Right hindlimb (tissue), 1 donor: ENCODE measurements at places on chromosomes 4 and X.

DNA sequence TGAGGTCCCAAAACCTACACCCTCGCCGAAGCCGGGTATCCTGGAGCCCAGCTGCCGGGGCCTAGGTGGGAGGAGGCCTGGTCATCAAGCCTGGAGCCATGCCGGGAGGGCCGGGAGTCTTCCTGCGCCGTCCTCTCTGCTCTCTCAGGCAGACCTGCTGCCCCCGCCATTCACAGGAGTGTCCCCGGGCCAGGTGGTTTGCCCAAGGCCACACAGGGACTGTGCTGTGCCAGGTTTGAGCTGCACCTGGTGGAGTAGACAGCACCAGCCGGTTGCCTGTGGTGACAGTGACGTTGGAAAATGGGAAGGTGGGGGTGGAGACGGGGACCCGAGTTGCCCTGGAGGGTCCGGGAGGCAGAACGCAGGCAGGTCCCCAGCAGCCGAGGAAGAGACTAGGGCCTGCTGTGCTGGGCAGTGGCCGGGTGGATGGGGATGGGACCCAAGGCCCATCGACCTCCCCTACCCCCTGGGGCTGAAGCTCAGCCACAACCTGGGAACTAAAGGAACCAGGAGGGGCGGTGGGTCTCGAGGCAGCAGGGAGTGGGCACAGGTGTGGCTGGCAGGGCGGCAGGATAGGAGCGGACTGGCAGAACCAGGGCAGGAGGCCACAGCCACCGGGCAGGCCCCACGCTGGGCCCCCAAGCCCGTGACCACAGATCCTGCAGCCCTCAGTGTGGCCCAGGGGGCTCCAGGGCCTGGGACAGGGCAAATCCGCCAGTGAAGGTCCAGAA lies 9.5 kb downstream of the DOK7 start:
- no peak for DNase-seq

DNA sequence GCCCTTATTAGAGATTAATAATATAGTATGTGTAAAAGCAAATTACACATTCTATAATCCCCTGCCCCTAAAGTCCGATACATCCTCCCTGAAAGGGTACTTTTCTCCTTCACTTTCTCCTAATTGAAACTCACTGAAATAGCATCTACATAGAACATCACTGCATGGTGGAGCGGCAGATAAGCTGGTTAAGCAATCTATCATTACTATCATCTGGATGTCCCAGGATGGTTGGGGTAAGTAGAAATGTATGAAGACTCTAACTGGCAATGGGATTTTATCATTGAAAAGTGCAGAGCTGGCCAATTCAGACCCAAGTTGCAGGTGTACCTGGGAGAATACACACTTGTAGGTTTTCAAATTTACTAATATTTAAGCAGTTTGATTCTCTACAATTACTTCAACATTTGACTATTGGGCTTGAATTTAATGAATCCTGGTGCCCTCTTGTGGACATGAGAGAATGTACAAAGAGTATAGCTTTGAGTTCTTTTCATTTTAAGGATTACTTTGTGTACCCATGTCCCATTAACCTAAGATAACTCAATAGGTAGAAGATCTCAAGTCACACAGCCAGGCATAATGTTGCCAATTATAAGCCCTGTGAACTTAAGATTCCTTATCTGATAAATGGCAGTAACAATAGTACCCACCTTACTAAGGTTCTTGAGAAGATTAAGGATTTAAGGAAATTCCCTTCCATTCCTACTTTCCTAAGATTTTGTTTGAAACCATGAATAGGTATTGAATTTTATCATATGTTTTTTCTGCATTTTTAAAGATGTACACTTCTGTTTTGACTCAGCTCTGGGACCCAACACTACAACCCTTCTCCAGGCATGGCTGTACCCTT lies 69.8 kb downstream of the SHROOM3 start:
- DNase-seq, result no peak

DNA sequence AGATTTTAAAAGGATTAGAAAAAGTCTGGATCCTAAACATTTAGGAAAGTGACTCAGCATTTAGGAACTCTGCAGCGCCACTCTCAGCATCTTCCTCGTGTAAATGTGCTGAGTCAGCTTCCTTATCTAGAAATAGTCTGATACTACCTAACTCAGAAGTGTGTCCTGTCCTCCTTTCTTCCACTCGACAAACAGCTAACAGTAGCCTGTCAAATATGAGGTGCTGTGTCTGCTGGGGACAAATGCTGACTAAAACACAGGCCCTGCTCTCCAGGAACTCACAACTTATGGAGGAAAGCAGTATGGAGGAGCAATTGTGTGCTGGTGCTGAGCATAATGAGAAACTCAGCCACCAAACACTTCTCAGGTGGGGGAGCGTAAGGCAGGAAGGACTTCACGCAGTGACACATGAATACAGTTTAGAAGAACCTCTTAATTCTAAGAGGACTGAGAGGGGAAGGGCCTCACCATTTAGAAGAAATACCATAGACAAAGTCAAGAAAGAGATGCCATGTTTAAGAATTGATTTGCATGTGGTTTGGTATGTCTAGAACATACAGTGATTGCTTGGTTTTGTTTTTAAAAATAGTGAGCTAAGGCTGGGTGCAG lies 125.3 kb downstream of the SOWAHB start:
- no peak for DNase-seq

DNA sequence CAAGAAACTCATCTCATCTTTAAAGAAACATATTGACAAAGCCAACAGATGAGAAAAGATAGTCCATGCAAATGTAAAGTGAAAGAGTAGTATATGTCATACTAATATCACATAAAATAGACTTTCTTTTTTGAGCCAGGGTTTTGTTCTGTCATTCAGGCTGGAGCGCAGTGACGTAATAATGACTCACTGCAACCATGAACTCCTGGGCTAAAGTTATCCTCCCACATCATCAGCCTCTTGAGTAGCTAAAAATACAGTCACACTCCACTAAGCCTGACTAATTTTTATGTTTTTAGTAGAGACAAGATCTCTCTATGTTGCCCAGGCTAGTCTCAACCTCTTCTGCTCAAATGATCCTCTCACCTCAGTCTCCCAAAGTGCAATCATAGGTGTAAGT lies 51.8 kb upstream of the TRAM1L1 start:
- no peak for DNase-seq

DNA sequence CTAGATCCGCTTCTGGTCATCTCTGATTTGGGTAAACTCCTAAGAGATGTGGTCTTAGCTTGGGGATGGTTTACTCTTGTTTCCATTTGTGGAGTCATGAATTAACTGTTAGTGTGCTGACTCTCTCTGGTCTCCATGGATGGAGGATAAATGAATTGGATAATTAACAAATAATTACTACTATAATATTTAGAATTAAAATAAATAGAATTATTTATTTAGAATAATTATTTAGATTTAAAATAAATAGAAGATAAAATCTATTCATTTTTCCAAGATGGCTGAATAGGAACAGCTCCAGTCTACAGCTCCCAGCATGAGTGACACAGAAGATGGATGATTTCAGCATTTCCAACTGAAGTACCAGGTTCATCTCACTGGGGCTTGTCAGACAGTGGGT lies 1587.4 kb upstream of the AGA start:
- DNase-seq, result no peak

- DNase-seq, result no peak
These were observed 116.0 kb upstream of the RPS6KA3 start for GRCh38 chrX:20382518-20383297.
